Natural killer cell (primary cell): ENCODE measurements at places on chromosomes 12 and 14.

DNA sequence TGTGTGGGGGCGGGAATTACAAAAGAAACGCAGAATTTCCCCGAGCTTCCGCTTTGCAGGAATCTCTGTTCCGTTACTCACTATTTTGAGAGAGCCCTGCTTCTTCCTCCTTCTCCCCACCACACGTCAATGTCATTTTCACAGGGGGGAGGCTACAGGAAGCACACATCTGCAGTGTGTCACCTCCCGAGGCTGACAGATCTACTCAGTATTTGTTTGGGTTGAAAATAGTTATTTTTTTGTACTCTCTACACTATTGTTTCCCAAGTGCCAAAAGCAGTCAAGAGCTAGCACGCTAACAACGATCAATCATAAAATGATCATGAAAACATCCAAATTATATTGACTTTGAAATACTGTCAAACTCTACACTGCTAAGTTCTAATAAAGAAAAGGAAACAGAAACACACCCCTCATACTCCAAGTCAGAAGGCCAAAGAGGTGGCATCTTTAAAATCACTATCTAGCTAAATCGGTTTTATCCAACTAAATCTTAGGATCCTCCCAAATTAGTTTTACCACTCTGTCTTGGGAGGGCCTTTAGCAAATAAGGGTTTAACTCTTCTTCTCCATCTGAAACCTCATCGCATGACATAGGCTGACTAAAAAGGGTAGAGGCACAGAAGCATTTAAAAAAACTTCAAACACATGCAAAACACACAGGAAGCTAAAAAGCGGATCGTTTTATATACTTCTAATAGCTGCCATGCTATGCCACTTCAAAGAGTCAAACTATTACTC lies 51.8 kb downstream of the FOXN3 start:
- peak; percentile 83 for DNase-seq

GRCh38 chr14:49056021-49056420 lies 530.2 kb downstream of the RPS29 start:
- DNase-seq = no peak

GRCh38 chr12:82596483-82596882 lies 90.2 kb upstream of the TMTC2 start:
- DNase-seq = no peak

- no peak for DNase-seq
These were observed 27.3 kb downstream of the SPTLC2 start for GRCh38 chr14:77589099-77589498.

DNA sequence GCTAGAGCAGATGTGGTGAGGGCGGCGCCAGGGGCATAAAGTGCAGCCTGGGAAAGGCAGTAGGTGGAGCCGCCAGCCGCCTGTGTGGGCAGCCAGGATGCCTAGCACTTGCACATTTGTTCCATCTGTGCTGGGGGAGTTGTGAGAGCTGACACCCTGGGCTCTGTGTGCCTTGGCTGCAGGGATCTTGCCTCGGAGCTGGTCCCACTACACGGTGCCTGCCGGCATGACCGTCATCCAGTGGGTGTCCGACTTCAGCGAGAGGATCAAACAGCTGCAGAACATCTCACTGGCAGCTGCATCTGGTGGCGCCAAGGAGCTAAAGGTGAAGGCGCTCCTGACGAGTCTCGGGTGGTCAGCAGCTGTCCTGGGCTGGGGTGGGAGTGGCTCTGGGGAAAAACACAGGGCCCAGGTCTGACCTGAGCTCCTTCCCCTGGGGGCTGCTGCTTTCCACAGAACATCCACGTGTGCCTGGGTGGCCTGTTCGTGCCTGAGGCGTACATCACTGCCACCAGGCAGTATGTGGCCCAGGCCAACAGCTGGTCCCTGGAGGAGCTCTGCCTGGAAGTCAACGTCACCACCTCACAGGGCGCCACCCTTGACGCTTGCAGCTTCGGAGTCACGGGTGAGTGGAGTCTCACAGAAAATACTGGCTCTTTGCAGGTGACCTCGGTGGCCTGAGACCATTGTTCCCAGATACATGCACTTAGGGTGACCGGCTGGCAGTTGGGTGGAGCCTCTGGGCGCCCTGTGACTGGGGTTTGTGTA lies 37.4 kb downstream of the HSP90AA1 start:
- DNase-seq = no peak

DNA sequence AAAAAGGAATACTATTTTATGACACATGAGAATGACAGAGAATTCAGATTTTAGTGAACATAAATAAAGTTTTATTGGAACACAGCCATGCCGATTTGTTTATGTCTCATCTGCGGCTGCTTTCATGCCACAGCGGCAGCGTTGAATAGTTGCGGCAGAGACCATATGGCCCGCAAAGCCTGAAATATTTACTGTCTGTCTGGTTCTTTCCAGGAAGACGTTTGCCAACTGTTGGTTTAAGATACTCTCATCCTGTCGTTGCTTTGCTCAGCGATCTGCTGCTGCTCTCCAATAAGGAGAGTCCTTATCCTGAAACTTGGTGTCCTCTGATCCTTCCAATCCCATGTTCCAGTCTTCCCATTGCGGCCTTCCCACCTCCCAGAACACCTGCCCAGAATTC lies 89.9 kb downstream of the SLC24A4 start:
- DNase-seq = no peak

DNA sequence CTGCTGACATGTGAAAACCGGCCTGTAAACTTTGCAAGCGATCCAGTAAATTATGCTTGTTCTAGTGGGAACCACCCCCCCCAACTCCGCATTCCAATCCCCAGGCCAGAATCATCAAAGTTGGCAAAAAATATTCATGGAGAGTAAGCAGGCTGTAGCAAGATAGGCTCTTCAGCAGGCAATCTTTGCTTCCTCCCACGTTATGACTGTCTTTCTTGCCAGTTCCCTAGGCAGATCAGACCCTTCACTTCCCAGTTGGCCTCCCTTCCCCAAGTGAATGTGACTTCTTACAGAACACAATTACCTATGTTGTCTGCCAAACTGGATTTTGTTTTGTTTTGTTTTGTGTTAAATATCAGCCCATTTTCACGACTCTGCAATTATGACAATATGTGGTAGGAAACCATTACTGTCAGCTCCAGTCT lies 1.2 kb upstream of the PTGER2 start:
- no peak for DNase-seq

DNA sequence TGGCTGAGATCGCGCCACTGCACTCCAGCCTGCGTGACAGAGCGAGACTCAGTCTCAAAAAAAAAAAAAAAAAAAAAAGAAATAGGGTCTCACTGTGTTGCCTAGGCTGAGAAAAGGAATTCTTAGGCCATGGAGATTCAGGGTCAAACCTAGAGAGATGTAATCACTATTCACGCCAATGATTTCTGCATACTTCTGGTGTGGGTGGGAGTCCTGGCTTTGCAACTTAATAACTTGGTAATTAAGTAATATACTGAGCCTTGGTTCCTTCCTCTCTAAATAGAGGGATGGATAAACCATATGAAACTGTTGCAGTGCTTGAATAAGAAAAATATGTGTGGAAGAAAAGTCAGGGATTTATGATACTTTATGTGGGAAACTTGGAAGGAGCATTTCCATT lies 2.7 kb downstream of the ZNF410 start:
- no peak for DNase-seq

DNA sequence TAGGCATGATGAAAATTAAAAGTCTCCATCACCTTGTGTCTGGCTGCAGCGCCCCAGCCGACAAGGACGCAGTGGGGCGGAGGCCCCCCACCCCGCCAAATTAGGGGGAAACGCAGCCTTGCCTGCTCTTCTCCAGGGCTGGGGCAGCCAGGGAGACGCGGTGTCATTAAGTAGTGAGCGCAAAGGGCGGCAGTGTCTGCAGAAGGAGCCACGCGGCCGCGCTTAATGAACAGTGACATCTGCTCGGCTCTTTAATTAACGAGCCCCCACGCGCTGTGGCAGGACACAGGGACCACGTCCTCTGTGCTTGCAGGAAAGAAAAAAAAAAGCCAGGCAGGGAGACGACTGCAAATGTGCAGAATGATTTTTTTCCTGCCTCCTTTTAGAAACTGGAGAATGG lies 93.4 kb upstream of the NCOR2 start:
- no peak for DNase-seq

- DNase-seq = peak; percentile 47
These were observed 33.7 kb downstream of the ITPK1 start for GRCh38 chr14:93081876-93082570.

GRCh38 chr14:55245657-55246268 lies 25.5 kb upstream of the FBXO34 start:
- DNase-seq = peak; percentile 70

DNA sequence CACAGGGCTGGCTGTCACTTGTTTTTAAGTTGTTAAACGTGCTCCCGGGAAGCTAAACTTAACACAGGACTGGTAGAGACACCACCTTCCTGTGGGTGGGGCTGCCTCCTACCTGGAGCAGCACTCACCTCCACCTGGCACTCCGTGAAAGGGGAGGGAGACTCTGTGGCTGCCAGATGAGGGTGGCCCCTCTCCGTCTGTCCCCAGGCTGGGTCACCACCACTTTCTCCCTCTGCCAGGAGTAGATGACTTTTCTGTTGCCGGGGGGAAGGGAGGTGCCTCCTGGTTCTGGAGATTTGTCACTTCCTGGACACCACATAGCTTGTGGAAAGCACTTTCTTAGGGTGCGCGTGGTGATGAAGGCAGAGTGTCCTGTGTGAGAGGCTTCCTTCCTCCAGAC lies 81.3 kb downstream of the WDR20 start:
- no peak for DNase-seq

- DNase-seq = no peak
These were observed 1.8 kb downstream of the SRRM4 start for GRCh38 chr12:118982984-118983761.

- DNase-seq = no peak
These were observed 15.7 kb upstream of the KCNA1 start for GRCh38 chr12:4894019-4894418.

DNA sequence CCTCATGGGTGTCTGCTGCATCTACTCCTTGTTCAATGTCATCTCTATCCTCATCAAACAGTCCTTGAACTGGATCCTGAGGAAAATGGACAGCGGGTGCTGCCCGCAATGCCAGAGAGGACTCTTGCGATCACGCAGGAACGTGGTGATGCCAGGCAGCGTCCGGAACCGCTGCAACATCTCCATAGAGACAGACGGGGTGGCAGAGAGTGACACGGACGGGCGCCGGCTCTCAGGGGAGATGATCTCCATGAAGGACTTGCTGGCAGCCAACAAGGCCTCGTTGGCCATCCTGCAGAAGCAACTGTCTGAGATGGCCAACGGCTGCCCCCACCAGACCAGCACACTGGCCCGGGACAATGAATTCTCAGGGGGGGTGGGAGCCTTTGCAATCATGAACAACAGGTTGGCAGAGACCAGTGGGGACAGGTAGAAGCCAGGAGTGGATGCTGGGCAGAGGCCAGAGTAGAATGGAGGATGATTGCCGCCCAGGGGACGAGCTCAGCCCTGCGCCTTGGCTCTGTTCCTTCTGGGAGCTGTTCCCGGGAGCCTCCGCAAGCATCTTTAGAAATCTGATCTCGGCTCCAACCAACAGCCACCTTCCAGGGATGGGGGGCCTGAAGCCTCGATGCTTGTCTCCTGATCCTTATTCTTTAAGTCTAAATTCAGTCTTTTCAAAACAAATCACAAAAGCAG lies 71.6 kb upstream of the PSMC1 start:
- no peak for DNase-seq

GRCh38 chr14:37579274-37579673 lies 15.8 kb downstream of the FOXA1 start:
- no peak for DNase-seq

GRCh38 chr14:46058964-46059563 lies 592.5 kb downstream of the RPL10L start:
- DNase-seq = no peak

- no peak for DNase-seq
These were observed 85.6 kb upstream of the TSPAN8 start for GRCh38 chr12:71243370-71243769.

GRCh38 chr12:122079532-122080081 lies 1.1 kb downstream of the MLXIP start:
- peak; percentile 26 for DNase-seq

DNA sequence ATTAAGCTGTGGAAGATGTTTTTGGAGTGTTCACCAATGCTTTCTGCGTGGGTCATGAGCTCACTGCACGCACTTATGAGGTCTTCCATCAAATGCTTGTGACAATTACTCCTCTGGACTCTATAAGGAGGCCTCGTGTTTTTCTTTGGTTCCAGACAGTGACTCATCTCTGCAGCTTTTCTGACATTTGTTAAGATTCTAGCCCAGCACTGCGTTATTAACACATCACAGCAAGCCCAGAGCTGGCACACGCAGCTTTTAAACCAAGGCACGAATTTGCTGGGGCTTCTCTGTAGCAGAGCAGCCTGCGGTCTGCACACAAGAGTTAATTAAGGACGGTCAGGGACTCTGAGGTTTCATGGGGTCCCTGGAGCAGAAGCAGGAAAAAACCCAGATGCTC lies 16.9 kb downstream of the MEG3 start:
- DNase-seq = no peak

DNA sequence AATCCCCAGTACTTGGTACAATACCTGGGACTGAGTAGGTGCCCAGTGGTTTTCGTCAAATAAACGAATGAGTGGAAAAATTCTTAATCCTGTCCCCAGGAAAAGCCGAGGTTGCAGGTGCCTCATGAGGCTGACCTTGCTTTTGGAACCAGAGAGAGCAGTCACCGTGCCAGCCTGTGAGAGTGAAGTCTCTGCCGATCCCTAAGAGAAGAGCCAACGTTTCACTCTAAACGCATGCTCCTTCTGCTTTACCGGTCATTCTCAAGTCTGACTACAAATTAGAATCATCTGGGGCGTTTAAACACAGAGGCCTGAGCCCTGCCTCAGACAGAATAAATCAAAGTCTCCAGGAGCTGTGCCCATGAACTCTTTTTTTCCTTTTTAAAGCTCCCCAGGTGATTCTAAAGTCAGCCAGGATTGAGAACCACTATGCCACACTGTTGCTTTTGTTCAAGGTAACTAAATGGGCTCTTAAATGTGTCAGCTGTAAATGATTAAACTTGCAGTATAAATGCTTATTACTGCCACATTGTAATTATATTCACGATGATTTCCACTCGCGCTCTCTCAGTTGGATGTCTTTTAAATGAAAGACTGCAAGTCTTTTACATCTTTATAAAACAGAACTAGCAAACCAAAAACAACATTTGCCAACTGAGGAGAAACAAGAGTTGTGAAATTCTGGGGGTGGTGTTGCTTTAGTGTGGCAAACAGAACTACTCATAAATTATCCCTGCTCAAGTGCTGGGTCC lies 26.9 kb downstream of the TCP11L2 start:
- no peak for DNase-seq

DNA sequence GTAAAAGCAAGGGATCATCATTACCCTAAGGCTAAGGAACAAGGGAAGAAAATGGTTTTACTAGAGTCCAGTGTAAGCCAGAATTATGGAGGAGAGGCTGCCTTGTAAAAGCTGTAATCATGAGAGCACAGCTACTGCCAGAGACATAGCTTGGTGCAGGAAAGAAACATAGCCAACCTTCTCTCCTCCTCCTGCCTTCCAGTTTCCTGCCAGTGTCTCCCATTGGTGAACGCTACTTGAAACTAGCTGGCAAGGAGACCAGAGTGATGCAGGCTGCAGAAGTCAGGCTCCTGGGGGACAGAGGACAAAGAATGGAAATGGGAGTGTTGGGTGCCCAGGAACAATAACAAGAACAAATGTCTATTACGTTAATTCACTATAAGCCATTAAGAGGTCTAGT lies 158.5 kb downstream of the NELL2 start:
- DNase-seq = no peak
